ENCODE measurements at places on chromosomes 2 and 18.

- no peak for DNase-seq
Measured at GRCh38 chr2:207767461-207768167, 2.1 kb downstream of the FZD5 start.

- no peak for DNase-seq
Measured at GRCh38 chr2:105609746-105610402, 134.8 kb upstream of the NCK2 start.

DNA sequence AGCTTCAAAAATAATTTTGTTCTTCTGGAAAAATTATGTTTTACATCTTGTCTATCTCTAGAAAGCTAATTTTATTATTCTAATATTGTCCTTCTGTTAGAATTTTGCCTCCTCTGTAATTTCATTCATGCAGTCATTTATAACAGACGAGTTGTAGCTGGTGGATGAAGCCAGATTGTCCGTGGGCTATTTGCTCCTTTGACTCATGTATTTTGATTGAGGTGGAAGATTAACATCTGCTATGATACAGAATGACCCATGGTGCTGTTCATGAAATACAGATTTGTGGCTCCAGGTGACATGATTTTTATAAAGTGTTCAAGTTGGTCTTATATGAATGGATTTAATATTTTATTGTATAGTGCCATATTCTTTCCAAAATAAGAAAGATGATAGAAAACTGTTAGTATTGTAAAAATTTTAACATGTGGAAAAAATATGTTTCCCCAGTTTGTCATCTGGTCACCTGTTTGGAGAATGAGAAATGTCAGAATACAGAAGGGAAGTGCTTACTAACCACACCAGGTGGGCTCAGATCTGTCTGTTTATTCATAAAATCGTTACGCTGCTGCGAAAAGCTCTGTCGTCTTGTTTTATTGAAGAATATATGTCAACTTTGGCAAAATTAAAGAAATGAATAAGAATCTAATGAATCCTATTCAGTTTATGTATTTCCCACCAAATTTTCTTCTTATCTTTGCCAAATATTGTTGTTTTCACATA lies 20.4 kb upstream of the L3MBTL4 start:
- DNase-seq = no peak

DNA sequence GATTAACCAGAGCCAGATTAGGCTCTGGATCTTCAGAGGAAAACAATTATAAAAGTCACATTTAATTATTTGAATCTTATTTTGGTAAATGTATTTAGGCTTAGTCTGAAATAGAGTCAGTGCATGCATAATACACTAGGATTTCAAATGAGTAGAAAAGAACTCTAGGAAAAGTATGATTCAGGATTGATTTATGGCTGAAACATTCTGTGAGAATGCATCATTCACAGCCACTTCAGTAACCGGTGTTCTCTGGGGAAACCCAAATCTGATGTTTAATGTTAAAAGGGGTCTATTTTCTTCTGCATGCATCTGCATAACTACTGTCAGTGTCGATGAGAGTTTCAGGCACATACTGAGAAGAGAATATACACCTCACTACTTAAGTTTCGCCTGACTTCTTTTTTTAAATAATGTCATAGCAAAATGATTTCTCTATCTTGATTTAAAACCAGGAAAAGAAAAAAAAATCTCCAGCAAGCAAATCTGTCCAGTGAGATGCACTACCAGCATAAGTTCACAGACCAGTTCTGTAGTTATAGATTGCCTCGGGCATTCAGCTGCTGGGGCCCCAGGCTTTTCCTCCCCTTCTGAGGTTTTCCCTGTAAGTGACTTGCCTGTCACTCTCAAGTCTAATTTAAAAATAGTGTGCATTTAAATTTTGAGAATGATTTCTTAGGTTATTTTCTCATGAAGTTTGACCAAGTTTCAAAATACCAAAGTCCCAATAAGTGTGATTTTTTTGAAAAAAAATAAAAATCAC lies 501.5 kb downstream of the NR4A2 start:
- DNase-seq = no peak

All from stimulated activated CD4-positive, alpha-beta T cell treated with anti-CD3 and anti-CD28 coated beads, Interleukin-1b, Interleukin-23, amount 100 ng/mL, for 1 hour (primary cell).